Stimulated activated CD8-positive, alpha-beta memory T cell treated with anti-CD3 and anti-CD28 coated beads, Interleukin-7, amount 100 ng/mL, for 24 hours (primary cell): ENCODE measurements at places on chromosomes 11 and 22.

GRCh38 chr11:4881860-4882500 lies at the start of gene OR51T1:
TSS of gene OR51T1 (plus strand) at chr11:4881900. CDS start at chr11:4881900, 0 bp downstream.
- no peak for DNase-seq

- DNase-seq = no peak
These were observed 18.0 kb downstream of the A4GALT start for GRCh38 chr22:42702675-42703074.

GRCh38 chr11:12106501-12106900 lies 3.9 kb upstream of the MICAL2 start:
- no peak for DNase-seq

DNA sequence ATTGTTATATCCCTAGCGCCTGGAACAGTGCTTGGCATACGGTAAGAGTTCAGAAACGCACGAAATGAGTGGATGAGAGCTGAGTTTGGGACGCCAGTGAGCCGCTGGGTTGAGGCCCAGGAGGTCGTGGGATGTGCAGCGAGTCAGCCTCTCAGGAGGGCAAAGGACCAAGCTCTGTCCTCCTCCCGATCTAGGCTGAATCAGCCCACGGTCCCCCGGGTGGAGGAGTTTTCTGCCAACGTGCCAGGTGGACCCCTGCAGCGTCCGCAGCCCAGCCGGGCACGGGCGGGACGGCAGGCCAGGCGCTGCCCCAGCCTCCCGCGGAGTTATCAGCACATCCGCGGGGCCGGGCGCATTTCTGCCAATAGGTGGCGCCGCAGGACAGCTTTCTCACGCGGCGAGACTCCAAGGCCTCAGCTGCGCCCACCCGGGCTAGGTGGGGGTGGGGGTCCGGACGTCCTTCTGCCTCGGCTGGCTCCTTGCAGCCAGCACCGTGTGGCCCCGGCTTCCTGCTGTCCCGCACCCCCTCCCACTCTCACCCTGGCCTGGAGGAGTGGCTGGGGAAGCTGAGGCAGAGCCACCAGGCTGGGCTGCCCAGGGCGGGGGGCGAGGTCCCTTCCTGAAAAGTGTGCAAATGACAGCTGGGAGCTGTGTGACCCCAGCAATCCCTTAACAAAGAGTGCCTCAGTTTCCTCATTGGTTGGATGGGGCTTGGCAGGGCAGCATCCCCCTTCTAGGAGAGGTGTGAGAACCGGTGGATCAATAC lies 2.2 kb upstream of the RPS19BP1 start:
- peak; percentile 79 for DNase-seq

GRCh38 chr22:23270212-23270733 lies 90.0 kb downstream of the BCR start:
- DNase-seq = no peak

DNA sequence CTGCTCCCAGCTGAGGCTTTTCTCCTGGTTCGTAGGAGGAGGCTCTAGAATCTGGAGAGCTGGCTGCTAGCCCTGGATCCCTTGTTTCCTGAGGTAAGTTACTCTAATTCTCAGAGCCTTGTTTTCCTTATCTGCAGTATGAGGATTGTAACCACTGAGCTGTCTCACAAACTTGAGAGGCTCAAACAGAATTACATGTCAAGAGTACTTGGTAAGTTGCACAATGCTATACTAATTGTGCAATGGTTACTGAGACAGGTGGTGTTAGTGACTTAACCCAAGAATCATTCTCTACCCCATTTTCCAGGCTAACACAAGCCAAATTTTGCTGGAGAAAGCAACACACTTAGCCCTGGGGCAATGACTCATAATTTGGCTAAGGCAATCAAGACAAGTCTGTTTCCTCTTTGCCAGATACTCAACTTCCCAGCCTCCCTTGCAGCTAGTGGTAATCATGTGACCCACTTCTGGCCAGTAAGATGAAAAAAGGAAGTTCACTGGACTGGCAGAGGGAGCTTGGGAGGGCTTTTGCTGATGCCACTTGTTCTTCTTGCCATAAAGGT lies 348.0 kb downstream of the TENM4 start:
- no peak for DNase-seq
